Naive thymus-derived CD8-positive, alpha-beta T cell (primary cell): ENCODE measurements at places on chromosomes 12 and 14.

DNA sequence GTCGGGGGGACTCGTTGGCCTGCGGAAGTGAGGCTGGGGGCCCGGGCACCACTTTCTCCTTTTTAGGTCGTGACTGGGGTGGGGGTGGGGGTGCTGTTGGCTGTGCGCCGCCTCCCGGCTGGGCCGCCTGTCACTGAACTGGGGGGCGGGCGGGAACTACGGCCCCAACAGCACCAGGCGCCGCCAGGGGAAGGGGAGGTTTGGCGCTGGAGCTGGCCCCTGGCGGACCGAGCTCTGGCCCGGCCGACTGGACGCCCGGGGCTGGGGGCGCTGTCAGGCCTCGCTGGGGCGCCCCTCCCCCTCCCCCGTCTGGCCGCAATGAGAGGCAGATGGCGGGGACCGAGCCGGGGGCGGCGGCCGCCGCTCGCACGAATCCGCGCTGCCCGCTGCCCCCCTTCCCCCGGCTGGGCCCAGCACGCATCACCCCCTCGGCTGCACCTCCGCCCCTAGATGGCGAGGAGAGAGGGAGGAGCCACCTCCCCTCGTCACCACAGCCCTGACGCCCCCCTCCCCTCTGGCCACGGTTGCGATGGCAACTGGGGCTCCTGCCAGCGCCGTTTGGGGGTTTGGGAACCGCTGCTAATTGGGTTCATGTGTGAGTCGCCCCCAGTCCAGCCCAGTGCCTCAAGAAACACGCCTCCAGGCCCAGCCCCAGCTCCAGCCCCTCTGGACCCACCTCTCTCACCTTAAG lies 723 bp downstream of the NFATC4 start:
- DNase-seq, result peak; percentile 61

GRCh38 chr14:66099931-66100330 lies 386.2 kb upstream of the CCDC196 start:
- DNase-seq, result no peak

GRCh38 chr12:26963413-26963812 lies 25.1 kb downstream of the FGFR1OP2 start:
- DNase-seq, result no peak

DNA sequence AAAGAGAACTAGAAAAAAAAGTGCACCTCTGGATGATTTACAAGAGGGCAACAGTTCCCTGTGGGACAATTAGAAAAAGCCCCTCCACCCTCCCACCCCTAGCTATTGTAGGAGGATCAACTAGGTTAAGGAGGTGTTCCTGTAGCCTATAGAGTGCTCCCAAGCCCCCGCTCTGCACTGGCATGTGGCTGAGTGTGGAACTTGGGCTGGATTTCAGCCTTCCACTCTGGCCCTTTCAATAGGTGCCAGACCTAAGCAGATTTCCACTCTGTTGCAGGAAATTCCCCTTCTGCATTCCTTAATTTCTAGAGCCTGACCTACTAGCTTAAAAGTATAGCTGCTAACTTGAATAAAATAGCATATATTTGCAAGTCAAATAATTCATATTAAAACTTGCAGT lies 2.8 kb downstream of the NFATC4 start:
- DNase-seq, result no peak

GRCh38 chr12:102425109-102426039 lies 55.0 kb downstream of the IGF1 start:
- DNase-seq, result no peak

DNA sequence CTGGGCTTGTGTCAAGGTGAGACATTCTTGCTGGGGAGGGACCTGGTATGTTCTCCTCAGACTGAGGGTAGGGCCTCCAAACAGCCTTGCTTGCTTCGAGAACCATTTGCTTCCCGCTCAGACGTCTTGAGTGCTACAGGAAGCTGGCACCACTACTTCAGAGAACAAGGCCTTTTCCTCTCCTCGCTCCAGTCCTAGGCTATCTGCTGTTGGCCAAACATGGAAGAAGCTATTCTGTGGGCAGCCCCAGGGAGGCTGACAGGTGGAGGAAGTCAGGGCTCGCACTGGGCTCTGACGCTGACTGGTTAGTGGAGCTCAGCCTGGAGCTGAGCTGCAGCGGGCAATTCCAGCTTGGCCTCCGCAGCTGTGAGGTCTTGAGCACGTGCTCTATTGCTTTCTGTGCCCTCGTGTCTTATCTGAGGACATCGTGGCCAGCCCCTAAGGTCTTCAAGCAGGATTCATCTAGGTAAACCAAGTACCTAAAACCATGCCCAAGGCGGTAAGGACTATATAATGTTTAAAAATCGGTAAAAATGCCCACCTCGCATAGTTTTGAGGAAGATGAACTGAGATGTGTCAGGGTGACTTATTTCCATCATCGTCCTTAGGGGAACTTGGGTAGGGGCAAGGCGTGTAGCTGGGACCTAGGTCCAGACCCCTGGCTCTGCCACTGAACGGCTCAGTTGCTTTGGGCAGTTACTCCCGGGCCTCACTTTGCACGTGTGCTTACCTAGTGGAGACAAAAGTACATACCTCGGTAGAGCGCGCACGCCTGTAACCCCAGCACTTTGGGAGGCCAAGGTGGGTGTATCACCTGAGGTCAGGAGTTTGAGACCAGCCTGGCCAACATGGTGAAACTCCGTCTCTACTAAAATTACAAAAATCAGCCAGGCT lies 4.3 kb downstream of the GAPDH start:
- DNase-seq, result no peak

DNA sequence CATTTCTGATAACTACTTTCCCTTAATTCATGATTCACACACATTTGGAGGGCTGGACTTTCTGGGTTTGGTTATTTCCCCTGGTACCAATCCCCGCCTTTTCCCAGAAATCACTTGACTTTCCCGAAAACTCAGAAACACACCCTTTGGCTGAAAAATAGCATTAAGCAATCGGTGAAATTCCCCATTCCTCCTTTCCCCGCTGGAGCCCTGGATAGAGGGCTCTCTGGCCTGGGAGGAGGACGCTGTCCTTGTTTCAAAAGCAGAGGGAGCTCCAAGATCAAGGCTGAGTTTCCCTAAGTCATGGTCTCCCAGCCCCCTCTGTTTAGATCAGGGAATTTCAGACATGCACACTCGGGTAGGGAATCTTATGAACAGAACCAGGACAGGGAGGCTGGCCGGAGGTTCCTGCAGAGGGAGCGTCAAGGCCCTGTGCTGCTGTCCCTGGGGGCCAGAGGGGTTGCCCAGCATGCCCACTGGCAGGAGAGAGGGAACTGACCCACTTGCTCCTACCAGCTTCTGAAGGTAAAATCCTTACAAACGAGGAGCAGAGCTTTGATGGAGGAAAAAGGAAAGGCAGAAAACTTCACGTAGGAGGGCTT lies at the start of gene C1S:
Gene C1S (plus strand): TSS at position 366 of the 602 bp plus-strand sequence. CDS start 1,195 bp downstream, outside the sequence.
- no peak for DNase-seq

GRCh38 chr14:68841016-68841809 lies 48.3 kb upstream of the ZFP36L1 start:
- no peak for DNase-seq

DNA sequence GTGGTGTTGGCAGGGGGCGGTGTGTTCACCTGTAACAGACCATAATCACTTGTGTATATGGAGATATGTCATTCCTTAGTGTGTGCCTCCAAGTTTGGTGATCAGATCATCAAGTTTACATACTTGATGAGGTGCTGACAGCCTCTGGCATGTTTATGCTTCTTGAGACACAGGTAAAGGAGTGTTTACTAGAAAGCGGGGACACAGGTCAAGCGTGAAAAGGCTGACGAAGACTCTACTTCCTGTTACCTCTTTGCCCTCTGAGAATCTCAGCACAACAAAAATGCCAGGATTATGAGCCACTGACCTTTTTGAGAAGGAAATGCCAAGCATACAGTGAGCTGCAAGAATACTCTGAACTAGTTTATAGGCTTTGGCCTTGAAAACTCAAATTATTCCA lies 29.6 kb downstream of the PRDM4 start:
- no peak for DNase-seq

DNA sequence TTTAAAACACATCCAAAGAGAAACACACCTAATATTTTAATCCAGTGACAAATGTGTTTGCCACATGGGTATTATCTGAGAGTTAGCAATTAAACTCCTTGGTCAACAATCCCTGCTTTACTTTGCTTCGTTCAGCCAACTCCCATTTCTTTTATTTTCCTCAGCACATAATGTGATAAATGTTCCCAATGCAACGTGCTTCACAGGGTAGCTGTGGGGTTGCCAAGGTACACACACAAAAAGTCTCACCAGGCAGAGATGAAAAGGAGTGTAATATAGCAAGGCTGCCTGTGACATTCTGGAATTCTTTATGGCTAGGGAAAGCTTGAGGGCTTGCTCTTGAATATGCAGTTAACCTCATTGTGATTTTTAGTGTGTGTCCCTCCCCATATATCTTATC lies 208.0 kb upstream of the DIO2 start:
- no peak for DNase-seq

GRCh38 chr14:98808494-98809407 lies 463.2 kb downstream of the BCL11B start:
- DNase-seq, result no peak

DNA sequence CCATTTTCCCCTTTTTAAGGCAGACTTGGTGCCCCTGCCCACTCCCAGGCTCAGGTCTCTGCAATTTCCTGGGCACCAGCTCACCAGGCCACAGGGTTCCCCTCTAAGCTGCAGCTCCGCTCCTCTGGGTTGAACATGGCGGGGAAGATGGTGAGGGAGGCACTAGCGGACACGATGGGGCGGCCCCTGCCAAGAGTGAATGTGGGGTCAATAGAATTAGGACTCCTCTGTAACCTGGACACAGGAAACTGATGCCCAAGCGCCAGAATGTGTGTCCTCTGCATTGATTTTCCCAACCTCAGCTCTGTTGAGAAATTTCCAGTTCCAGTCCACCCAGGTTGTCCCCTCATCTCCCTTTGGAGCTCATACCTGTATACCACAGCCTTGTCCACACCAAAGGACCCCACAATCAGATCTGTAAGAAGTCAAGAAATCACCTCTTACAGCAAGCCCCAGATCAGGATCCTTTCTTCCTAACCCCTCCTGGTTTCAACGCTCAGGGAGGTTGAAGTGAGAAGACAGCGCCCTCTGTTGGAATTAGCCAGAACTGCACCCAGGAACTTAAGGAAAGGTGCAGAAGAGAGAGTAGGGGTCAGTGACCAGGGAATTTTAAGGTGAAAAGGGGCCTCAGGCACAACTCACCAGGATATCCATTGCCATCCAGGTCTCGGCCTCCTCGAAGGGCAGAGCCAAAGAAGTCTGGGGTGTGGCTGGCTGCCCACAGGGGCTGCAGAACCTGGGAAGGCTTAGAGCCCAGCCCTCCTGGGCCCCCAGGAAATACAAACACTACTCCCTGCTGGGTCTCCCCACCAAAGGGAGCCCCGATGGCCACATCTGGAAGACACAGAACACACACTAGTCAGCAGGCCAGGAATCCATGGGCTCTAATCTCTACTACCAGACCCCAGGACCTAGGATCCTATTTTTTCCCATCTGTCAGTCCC lies 14.7 kb downstream of the ITGA5 start:
- DNase-seq, result peak; percentile 80

DNA sequence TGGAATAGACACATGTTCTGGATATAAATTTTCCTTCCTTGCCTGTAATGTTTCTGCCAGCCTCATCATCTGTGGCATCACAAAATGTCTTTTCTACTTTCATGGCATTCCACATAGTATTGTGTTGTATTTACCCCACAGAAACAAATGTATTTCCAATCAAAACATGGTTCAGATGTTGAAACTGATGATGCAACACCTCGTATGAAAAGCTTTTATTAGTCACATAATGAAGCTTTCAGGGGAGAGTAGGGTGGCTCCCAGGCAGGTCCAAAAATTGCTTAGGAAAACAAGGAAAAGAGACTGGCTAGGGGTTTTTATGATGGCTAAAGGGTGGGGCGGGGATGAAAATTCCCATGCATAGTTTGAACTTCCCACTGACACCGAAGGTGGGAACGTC lies 29.1 kb upstream of the ZNF641 start:
- DNase-seq, result no peak

DNA sequence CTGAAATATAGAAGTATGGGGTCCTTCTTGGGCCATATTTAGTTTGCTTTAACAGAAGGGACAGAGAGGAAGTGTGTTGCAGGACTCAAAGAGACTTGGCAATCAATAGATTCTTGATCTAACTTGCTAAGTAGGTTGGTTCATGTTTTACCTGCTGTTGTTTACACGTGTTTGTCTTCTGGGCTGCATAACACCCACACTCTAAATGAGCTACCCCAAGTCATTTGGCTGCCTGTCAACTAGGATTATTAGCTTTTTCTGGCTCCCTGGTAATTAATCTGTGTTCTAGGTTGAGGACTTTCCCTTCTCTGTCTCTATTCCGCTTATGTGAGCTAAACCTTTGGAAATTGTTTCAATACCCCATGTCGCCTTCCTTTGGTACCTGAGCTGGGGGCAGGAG lies 10.1 kb upstream of the TBPL2 start:
- DNase-seq, result no peak

DNA sequence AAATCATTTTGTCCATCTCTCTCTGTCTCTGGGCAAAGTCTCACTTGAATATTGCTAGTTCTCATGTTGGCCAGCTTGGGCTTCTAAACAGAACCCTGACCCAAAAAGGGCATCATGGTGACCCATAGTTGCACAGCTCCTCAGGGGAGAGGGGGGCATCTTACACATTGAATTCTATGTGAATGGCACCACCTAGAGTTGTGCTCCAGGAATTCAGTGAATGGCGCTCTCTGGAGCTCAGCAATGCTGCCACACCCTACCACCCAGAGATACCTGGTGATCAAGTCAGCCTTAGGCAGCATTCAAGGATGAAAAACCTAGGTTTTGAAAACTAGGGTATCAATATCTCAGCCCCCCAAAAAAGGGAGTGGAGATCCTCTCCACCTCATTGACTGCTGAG lies 50.6 kb downstream of the SMUG1 start:
- DNase-seq, result no peak

DNA sequence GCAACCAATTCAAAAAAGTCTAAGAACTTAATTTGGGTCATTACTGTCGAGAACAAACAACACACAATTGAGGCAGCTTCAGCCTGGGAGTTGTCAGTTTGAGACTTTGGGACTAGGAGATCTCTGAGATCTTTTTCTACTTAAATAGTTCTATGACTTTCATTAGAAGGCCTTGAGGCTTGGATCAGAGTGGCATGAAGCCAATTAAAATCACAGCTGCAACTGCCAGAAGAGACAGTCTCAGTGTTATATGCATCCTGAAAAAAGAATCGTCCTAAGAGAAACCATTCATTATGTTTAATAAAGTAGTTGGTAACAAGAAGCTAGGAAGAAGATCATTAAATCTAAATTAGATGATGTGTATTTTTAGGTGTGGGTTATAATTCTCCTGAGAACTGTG lies 170.8 kb upstream of the RASSF8 start:
- DNase-seq, result no peak
